ENCODE measurements at places on chromosomes 2 and 18.

- no peak for DNase-seq
Measured at GRCh38 chr2:103387888-103388287, 626.1 kb downstream of the TMEM182 start.

DNA sequence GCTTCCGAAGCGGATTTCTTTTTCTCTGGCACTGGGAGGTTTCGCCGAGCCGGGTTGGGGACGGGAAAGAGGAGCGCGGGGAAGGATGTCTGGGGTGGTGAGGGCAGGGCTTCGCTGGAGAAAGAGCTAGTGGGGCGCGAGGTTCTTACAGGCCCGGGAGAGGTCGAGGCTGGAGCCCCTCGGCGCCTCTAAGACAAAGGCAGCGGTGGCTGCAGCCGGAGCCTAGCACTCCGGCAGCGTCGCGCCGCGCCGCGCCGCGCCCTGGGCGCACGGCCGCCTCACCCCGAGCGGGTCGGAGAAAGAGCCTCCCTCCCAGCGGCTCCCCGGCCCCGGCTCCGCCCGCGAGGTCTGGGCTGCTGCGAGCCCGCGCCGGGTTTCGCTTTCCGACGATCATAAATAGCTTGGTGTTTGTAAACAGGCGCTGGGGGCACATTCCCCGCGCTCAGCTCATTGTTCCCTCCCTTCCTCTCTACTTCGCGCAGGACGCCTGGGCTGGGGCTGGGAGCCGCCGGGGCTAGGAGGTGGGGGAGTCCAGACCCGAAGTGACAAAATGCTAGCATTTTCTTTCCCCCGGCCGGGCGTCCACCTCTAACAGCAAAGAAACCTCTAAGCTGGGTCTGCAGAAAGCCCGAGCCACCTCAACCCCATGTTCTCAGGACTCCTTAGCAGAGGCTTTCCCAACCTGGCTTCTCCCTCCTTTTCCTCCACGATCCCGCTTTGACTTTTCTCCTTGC lies 813 bp upstream of the MEIS1 start:
- no peak for DNase-seq

DNA sequence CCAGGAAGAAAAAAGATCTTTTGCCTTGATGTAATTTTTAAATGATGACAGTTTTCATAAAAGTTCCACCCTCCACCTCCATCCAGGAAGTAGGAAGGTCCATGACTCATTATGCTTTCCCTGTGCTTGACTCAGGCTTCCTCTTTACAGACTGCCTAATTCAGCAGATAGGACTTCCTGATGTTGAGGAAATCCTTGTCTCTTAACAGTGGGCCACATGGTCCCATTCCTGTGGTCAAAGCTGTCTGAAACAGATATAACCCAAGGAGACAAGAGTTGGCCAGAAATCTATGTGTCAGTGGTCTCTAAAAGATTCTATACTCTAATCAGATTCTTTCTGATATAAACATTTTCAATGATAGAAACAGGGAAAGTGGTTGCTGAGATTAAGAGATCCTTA lies 119.1 kb downstream of the BAZ2B start:
- DNase-seq = no peak

DNA sequence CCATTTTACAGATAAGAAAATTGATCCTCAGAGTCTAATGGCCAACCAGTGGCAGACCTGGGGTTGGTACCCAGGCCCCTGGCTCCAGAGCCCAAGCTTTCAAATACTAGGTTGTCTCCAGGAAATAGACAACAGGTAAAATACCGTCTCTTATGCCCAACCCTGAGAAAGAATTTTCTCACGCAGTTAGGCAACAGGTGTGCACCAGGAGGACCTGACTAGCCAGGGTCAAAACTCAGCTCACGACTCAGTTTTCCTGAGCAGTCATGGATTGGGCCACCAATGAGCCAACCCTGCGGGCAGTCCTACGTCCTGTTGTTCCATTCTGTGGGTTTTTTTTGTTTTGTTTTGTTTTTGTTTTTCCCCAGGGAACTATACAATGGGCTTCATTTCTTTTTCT lies 13.5 kb downstream of the TRIB2 start:
- DNase-seq = no peak

GRCh38 chr18:35998967-35999366 lies 26.5 kb downstream of the RMP24 start:
- DNase-seq = no peak

DNA sequence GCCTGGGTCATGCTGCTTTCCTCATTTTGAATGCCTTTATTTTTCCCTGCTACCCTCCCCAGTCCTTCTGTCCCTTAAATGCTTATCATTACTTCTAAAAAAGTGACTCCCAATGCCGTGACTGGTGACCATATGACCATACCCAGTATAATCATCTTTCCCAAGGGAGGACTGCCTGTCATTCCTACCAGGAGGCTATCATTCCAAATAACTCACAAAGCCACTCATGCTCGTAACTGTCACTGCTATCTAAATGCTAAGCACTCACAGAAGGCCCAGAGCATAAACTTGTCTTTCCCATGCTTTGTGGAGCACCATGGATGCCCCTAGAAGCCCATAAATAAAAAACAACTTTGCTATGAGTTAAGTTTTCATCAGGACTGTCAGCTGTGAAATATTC lies 38.7 kb upstream of the CREB1 start:
- no peak for DNase-seq

DNA sequence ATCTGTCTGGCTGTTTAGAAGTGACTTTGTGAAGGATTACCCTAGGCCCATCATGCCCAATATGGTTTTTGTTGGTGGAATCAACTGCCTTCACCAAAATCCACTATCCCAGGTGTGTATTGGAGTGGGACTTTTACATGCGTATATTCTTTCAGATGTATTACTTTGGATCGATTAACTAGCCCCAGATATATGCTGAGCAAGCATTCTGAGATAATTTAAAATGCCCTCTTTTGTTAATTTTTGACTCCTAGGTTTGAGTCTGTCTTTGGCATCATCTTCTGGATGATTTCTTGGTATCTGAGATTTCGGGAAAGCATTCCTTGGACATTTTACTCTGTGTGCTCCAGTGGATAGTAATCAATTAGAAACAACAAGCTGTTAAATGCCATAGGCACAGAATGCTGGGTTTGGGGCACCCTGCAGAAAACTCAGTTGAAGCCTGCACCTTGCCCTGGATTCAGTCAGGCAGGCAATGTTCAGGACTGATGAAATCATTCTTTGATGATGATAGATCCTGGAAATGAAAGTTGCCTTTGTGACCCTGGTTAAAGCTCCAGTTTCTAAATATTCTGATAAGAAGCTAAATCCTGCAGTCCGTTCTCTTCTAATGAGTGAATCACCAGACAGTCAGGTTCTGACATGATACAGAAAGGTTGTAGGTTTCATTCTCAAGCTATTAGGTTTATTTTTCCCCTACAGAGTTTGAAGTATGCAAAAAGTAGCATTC lies 1.1 kb downstream of the UGT1A1 start:
- DNase-seq = no peak

Measured in activated CD8-positive, alpha-beta memory T cell treated with anti-CD3 and anti-CD28 coated beads for 1 hour (primary cell).